ENCODE measurements at places on chromosomes 12 and 14. TPM values are rescaled to one million over a fixed set of nuclear protein-coding genes. Genes with fewer than 3 reads are reported as not detected.

PYGL gene
- 1.3 TPM for total RNA-seq

DNA sequence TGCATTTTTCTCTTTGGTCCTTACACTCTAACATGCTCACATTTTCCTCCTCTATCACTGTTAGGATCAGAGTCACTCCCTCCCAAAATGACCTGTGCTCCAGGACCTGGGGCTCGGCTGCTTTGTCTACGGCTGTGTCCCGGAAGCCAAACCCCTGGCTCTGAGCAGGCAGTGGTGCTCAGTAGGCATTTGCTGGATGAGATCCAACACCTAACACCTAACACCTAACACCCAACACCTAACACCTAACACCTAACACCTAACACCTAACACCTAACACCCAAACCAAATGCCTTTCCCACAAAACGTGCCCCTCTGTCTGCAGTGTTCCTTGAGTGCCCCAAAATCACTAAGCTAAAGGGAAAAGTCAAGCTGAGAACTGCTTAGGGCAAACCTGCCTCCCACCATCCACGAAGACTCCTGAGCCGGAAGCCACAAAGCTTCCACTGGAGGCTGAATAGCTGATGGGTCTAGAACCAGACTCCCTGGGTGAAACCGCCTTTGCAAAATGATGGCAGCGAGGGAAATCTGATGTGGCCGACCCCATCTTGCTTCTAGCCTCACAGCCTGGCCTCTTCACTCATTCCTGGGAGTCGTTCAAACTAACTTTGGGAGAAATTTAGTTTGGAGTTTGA, 29.2 kb downstream of the HSP90AA1 start:
- DNase-seq, result no peak

DNA sequence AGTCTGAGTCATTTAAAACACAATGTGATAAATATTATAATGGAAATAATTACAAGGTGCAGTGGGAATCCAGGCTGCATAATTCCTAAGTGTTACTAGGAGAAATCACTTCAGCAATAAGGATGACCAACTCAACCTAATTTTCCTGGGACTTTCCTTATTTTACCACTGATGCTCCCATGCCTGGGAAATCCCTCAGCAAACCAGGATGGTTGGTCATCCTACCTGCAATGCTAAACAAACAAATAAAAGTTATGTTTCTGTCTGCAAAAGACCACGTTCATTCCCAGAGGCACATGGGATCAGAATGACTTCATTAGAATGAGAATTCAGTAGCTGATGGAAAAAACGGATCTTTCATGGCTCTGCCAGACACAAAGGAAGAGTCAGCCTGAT, 130.8 kb upstream of the RAP1B start:
- DNase-seq, result no peak

PTGDR gene
- 0.33 TPM for total RNA-seq

GRCh38 chr12:41380878-41381277, 192.8 kb downstream of the PDZRN4 start:
- DNase-seq, result no peak

DNA sequence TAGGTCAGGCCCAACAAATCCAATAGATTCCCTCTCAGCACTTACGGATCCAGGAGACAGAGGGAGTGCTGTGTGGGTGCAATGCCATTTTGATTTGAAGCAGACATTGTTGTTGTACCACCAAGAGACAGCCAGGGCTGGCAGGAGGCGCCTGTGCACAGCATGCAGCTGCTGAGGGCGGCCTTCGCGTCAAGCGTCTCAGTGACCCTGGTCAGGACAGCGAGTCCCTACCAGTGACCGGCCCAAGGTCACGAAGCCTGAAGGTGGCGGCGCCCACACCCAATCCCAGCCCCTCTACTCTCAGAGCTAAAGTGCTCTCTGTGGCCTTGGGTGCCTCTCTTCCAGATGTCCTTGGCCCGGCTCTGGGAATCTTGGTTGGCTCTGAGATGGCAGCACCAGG, 40.5 kb downstream of the PRMT8 start:
- no peak for DNase-seq

- DNase-seq, result no peak
Observed at GRCh38 chr12:12048714-12049113, 22.0 kb upstream of the BCL2L14 start.

GRCh38 chr14:80754696-80755095, 186.8 kb downstream of the CEP128 start:
- no peak for DNase-seq

GRCh38 chr12:49273726-49274395, 9.0 kb downstream of the TUBA1C start:
- no peak for DNase-seq

GRCh38 chr14:49768301-49769121, 558 bp downstream of the KLHDC2 start:
- peak; percentile 92 for DNase-seq

GRCh38 chr12:6073426-6073825, 51.0 kb downstream of the VWF start:
- no peak for DNase-seq

ATF7 gene
- 23.0 TPM for total RNA-seq

- DNase-seq, result peak; percentile 90
Observed at GRCh38 chr14:20697273-20698017, 8.9 kb downstream of the ANG start.

RND1 gene
- 5.7 TPM for total RNA-seq

DNA sequence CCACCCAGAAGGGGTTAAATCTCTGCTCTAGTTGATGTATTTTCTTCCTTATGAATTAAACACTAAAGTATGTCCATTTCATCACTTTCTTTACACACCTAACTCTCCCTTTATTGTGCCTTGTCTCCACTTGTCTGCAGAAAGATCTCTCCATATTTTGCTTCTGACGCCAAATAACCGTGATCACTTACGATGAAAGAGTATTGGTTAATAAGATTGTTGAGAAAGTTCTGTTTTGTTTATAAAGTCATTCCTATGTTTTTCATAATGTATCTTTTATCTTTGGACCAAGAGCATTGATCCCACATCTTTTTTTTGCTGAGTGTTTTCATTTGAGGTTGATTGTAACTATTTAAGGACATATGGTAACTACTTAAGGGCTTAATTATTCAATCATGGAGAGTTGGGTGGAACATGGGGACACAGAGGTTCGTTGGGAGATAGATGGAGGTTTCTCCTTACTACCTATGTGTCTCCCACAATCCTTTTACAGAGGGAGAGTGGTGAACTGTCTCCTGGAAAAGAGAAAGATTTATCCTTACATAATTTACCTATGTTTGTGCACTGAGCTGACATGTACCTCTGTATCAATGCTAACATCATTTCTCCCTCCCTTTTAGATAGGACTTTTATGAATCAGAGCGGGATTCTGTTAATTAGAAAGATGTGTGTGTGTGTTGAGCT, 120.7 kb upstream of the SLC38A2 start:
- DNase-seq, result no peak

DNA sequence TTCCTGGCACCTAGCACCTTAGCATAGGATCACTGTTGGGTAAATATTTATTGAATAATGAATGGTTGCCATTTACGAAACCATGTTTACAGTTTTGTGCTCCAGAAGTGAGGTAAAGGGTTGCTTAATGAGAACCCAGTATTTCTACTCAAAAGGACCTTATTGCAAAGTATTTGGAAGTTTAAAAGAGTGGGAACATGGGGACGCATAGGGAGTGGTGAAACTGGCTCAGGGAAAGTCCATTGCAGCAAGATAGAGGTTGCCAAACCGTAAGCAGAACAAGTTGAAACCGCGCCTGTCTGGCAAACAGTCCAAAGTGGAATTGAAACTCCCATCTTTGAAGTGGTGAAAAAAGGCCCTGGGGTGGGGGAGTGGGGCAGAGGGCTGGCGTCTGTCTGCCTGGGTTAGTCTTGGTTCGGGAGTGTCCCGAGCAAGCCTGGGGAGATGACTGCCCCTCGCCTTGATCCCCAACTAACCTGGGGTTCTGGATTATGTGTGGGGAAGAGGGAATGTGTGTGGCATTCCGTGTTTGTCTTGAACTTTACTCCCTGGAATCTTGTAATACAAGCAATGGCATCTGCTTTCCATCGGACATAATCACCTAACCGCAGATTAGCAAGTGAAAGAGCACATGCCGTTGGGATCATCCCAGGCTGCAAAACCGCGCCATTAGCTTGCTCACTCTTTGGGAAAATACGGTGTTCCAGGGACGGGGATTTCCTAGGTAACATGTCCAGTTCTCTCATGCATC, 7.2 kb downstream of the ALDH2 start:
- no peak for DNase-seq

DNA sequence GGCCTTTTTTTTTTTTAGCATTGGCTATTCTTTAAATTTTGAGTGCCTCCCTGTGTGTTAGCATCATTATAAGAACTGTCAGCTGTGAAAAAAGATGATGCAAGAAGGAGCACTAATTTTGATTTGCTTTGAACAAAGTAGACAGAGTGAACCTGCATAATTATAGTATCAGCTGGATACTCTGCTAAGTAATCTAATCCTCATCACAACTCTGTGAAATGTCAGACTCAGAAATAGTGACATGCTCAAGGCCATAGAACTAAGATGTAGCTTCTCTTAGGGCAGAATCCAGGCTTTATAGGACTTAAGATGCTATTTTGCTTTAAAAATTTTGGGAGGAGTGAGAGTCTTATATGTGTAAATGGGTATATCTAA, 31.9 kb downstream of the FBXO34 start:
- no peak for DNase-seq

AMDHD1 gene
- 0.21 TPM for total RNA-seq

- DNase-seq, result peak; percentile 63
Observed at GRCh38 chr12:63276537-63277365, 125.8 kb upstream of the AVPR1A start.

DNA sequence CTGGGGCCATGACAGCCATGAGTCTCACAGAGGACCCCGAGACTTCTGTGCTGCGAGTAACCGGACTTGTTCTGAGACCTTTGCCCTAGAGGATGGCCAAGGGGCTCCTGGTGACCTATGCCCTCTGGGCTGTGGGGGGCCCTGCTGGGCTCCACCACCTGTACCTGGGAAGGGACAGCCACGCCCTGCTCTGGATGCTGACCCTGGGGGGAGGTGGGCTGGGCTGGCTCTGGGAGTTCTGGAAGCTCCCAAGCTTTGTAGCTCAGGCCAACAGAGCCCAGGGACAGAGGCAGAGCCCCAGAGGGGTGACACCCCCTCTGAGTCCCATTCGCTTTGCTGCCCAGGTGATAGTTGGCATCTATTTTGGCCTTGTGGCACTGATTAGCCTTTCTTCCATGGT, 2.1 kb downstream of the DNAJC22 start:
- DNase-seq, result no peak

DNA sequence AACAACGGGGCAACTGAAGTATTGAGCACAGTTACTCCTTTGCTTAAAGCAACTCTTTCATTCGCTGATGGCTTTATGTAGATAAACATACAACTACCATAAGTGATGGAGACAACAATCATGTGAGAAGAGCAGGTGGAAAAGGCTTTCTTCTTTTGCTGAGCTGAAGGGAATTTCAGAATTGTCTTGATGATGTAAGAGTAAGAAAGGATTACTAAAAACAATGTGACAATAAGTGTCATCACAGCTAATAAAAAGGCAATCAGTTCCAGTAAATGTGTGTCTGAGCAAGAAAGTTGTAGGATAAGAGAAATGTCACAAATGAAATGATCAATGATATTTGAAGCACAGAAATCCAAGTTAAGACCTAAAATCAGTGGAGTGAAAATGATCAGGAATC, 647 bp downstream of the OR6C70 start:
- no peak for DNase-seq

DNA sequence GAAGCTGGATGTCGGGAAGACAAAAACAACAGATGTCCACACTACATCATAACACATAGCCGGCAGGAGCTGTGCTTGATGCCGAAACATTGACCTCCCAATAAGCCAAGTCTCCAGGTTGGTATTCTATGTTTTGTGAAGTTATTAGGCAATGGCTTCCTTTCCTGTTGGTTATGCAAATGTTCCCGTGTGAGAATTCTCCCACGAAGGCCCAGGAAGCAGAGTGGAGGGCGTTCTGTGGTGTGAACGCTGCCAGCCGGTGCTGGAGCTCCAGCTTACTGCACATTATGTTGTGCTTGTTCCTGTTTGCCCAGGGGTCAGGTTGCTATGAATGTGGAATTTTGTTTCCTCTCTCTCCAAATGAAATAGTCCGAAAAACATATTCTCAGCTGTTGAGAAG, 156.4 kb upstream of the HMGA2 start:
- DNase-seq, result no peak

DNA sequence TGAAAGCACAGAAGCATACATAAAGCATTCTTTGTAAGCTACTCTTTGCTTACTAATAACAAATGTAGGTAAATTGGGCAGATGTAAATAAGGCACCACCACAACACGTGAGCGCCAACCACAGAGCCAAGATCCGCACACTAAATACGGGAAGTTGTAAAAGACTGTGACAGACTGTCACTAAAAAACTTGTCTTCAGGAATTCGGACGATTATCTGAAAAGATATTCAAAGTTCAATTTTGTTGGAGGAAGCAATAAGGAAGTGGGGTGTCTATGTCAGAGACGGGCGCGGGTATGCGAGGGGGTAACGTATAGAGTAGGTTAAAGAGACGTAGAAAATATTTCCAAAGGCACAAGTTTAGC, 1.5 kb upstream of the HSP90B1 start:
- peak; percentile 87 for DNase-seq

- no peak for DNase-seq
Observed at GRCh38 chr12:124397807-124398577, 103.1 kb downstream of the RFLNA start.

MMP17 gene
- total RNA-seq, result 0.89 TPM

- no peak for DNase-seq
Observed at GRCh38 chr12:7907009-7907408, 29.0 kb downstream of the SLC2A3 start.

MAX gene
- total RNA-seq, result 128 TPM

DNA sequence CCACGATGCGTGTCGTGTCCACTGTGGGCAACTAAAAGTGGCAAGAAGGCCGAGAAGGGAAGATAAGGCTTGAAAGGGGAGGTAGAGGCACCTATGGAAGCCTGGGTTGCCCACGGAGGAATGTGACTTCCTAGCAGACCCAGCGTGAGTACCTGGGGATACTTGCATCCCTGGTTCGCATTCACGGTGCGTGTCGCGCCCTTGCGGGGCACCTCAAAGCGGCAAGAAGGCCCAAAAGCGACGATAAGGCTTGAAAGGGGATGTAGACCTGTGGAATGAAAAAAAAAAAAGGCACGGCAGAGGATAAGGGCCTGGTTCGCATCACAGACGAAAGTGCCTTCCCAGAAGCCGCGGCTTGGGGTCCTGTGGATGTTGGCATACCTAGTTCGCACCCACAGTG, 282.9 kb downstream of the ALG10 start:
- no peak for DNase-seq

- DNase-seq, result peak; percentile 56
Observed at GRCh38 chr14:77319422-77319821, 1.3 kb downstream of the POMT2 start.

GRCh38 chr14:77372304-77372841, 4.5 kb downstream of the TMED8 start:
- no peak for DNase-seq

GRCh38 chr14:97523936-97524335, 726.8 kb downstream of the VRK1 start:
- no peak for DNase-seq
